ENCODE measurements at places on chromosomes 3 and 15. TPM values are rescaled to one million over a fixed set of nuclear protein-coding genes. Genes with fewer than 3 reads are reported as not detected.

GRCh38 chr15:40293905-40294895, 11.3 kb upstream of the ANKRD63 start:
- no peak for DNase-seq

- DNase-seq = no peak
Observed at GRCh38 chr3:86951322-86951721, 39.6 kb downstream of the VGLL3 start.

The SEMA3F gene
- total RNA-seq = 1.4 TPM

DNA sequence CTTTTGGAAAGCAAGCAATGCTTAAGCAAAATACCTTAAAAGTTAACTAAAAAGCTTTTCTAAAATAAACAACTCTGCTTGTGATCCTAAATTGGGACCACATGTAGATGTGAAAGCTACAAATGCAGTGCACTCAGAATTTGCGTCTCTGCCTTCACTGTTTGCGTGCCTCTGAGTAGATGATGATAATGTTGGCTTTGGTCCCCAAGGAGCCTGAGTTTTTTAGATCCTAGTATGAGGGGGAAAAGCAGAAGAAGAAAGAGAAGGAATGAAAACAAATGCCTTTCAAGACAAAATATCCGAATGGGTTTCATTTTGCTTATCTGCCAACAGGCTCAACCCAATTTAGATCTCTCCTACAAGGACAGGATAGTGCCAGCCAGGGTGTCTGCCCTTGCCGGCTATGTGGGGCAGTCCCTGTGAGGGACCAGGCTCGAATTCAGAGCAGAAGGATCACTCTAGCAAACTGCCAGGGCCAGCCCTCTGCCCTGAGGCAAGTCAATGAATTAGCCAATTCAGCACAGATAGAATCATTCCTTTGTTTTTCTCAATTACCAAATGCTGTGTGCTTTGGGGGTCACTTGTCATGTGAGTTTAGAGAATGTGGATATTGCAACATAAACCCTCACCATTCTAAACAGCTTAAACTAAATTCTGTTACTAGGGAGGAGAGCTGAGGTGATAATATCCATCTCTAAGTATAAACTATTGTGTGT, 28.5 kb downstream of the SCG5 start:
- no peak for DNase-seq

DNA sequence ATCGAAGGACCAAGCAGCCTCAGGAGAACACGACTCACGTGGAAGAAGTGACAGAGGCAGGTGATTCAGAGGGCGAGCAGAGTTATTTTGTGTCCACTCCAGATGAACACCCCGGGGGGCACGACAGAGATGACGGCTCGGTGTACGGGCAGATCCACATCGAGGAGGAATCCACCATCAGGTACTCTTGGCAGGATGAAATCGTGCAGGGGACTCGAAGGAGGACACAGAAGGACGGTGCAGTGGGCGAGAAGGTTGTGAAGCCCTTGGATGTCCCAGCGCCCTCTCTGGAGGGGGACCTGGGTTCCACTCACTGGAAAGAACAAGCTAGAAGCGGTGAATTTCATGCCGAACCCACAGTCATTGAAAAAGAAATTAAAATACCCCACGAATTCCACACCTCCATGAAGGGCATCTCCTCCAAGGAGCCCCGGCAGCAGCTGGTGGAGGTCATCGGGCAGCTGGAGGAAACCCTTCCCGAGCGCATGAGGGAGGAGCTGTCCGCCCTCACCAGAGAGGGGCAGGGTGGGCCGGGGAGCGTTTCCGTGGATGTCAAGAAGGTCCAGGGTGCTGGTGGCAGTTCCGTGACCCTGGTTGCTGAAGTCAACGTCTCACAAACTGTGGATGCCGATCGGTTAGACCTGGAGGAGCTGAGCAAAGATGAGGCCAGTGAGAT, 26.0 kb downstream of the SYNM start:
- DNase-seq = no peak
